ENCODE measurements at places on chromosomes 3 and 15.

DNA sequence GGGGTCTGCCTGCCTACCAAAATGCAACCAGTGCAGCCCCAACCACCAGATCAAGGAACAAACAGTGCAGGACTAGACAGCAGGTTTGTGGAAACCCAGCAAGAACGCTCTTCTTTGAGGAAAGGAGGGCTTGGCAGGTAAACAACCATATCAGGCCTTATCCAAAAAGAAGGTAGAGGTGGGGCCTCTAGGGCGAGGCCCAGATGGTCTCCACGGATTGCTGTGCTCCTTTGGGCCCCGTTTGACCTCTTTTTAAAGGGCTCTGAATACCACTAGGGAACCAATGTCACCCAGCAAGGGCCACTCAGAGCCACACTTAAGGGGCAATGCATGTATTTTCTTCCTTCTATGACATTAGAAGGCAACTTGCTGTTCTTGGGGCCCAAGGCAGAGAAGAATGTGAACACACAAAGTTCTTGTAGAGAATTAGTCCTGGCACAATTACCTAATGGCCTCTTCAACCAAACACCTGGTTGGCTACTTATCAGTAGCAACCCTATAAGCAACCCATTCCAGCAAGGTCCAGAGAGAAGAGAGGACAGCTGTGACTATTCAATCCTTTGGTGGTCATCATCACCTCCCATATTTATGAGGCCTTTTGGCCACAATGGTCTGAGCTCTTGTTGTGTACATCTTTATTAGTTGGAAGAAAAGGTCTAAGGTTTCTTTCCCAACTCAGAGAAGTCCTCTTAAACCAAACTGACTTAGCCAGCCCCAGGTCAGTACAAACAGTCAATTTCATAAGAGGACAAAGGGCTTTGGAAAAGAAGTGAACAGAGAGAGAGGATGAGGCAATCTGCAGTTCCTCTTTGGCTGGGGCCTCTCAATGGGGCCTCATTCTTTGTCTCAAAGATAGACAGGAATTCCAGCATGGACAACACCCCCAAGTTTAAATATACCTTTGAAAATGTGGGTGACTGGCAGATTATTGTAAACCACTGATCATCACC, 36.0 kb downstream of the FOXP1 start:
- no peak for DNase-seq

- DNase-seq, result peak; percentile 65
Observed at GRCh38 chr15:60798821-60799220, 319.9 kb upstream of the ICE2 start.

GRCh38 chr3:177563243-177563780, 366.0 kb upstream of the TBL1XR1 start:
- DNase-seq, result no peak

GRCh38 chr3:190863119-190863465, 598 bp upstream of the GMNC start:
- DNase-seq, result no peak

GRCh38 chr15:78361771-78362506, 21.8 kb downstream of the CRABP1 start:
- no peak for DNase-seq

DNA sequence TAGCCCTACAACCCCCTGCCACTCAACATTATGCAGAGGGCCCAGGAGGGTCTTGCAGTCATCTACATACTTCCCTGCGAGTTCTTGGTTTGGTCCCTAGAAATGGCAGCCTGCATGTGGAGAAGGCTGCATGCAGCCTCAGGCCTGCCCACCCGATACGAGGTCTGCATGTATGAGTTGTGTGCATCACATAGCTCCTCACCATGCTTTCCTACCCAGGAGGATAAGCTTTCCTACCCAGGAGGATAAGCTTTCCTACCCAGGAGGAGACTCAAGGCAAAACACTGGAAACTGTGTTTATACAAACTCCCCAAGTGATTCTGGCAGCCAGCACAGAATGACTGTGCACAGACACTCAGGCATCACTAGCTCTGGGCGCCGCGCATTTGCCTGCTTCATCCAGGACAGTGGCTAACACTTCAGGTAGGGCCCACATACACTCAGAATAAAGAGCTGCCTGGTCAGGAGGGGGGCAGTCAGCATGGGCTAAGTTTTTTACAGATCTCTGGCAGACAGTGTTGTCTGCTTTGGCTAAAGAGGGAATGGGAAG, 187.7 kb downstream of the THSD4 start:
- no peak for DNase-seq

DNA sequence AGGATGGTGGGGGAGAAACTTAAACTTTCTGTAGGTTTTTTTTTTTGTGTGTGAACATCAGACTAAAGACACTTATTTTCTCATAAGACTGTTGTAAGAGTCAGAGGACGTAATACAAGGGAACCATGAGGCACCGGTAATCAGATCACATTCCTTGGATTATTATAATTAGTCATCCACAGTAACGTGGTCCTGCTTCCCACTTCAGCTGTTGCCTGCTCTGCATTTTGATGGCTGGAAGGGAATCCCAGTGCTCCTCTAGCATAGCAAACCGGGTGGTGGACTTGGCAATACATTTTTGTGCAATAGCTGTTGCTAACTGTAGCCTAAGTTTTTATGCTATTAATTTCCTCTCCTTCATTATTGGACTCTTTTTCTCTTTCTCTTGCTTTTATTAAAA, 294.8 kb downstream of the NR2F2 start:
- DNase-seq, result no peak

All from activated naive CD8-positive, alpha-beta T cell treated with anti-CD3 and anti-CD28 coated beads, Interleukin-2, amount 50 U/mL, for 24 hours (primary cell).